ENCODE measurements at places on chromosomes 3 and 15.
A peak's percentile ranks its signal among the peaks of the same experiment; 100 is the strongest.

DNA sequence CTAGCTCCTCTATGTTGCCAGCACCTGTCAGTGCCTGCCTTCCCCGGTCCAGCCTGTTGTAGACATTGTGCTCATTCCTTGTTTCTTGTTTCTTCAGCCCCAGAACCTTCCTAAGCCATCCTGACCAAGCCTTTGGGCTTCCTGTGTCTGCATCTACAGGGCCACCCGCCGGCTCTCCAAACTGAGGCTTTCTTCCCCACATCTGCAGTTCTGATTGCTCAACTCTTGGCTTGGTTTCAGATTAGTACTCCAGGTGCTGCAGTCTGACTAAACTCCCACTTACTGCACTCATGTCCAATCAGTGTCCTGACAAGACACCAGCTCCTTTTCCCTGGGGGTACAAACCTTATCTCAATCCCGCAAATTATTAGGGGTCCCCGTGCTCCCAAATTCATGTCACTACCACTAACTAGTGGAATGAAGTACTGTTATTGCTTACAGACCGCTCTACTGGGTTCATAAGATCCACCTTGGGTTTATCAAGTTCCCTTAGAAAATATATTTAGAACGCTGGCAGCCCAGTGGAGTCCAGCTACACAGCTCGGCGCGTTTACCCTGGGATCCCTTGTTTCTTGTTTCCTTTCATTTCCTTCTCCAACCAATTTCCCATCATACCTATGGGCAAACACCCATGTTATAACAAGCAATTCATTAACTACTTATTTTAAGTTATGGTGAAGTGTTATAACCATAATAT lies 114.2 kb upstream of the TJP1 start:
- DNase-seq: no peak

- DNase-seq: no peak
Measured at GRCh38 chr15:76711351-76711827, 193.8 kb downstream of the SCAPER start.

GRCh38 chr15:38389924-38390542 lies 63.9 kb upstream of the FAM98B start:
- DNase-seq: peak; percentile 62

DNA sequence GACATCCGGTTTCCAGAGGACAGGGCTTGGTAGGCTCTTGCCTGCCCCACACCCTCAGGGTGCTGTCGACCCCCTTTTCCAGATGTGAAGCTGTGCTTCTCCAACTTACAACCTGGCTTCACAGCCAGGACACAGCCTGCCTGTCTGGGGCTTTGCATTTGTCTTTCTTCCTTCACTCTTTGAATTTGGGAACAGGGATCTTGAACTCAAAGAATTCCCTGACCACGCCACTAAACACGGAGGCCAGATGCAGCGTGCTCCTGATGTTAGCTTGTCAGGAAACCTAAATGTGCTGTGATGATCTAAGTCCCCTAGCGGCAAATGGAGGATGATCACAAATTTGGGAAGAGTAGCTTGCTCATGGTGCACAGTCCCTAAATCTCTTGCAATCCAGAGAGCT lies 244.8 kb upstream of the RGMA start:
- DNase-seq: no peak

DNA sequence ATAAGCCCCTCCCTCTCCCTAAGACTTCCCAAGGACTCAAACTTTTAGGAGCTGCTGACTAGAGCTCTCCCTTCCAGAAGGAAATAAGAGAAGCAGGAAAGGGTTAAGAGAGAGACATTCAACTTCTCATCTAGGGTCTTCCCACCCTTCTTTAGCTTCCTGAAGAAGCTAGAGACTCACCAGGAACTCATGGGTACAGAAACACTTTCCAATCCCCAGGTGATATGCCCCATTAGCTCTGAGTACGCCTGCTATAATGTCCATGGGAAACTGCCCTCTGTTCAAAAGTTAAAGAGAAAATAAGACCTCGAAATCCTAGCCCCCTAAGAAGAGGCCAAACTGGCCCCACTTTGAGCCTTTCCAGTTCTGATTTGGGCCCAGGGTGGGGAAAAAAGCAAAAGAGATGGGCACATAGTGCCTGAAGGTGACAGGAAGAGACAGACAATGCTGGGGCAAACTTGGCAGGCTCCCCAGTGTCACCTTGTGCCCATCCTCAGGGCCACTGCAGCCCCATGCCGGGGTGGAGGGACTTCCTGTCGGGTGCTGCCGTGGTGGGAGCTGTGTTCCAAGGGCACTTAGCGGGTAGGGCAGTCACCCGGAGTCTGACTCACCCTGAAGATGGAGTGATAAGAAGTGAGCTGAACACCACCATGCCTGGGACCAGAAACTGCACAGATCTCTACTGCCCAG lies 29.5 kb downstream of the CCDC12 start:
- peak; percentile 71 for DNase-seq

DNA sequence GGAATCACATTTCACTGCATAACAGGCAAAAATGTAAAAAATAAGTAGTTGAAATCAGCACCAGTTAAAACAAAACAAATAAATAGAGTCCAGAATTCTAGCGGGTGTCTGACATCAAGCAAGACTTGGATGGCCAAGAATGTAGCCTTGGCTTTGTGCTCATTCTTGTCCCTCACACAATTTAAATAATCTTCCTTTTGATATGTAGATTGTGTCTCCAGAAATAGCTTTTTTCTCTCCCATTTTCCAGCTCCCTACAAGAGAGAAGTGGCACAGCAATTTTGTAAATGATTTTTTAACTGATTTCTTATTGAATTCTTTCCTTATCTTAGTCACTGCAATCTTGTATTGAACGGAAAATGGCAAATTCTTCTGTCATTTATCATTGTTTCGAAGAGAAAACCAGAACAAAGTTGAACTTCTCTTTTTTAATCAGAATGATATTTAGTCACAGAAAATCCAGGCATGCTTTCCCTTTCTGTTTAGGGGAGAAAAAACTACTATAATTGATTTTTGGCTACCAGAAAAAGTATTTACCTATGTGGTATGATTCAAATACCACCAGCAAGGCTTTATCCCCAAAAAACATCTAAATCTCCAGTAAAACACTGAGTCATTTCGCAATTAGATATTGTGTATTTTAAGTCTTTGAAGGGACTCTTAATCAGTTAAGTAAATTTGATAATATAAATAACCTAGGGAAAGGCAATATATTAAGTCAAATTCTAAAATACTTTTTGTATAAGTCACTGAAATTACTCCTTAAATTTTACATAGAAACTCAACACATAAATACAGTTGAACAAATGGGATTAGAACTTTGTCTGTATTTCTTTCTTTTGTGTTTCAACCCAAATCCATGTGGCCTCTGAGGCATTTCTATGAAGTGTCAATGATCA lies 481.7 kb downstream of the GBE1 start:
- no peak for DNase-seq

DNA sequence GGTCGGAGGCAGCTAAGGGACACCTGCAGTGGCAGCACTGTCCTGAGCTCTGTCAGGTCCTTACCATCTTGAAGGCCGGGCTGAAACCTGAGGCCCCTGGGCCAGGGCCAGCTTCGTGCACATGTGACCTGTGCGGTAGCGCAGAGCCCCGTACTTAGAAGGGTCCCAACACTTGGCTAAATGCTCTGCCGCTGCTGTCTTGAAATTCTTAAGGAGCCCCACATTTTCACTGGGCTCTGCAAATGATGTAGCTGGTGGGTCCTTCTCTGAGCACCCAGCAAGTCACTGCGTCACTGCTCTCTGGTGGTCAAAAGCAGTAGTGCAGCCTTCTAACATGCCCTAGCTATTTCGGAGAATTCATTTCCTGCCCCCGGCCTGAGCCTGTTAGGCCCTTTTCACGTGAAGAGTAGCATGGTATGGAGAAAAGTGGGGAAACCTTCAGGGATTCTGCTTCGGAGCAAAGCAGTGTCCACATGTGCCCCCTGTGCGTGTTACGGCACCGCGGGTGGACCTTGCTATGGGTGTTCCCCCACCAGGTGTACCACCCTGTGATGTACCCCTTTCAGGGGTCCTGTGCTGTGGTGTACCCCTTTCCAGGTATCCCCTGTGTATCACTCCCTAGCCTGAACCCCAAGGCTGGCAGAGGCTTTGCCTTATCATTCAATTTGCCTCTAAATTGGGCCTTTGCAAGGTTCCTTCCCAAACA lies 79.7 kb downstream of the TMEM266 start:
- DNase-seq: peak; percentile 72

DNA sequence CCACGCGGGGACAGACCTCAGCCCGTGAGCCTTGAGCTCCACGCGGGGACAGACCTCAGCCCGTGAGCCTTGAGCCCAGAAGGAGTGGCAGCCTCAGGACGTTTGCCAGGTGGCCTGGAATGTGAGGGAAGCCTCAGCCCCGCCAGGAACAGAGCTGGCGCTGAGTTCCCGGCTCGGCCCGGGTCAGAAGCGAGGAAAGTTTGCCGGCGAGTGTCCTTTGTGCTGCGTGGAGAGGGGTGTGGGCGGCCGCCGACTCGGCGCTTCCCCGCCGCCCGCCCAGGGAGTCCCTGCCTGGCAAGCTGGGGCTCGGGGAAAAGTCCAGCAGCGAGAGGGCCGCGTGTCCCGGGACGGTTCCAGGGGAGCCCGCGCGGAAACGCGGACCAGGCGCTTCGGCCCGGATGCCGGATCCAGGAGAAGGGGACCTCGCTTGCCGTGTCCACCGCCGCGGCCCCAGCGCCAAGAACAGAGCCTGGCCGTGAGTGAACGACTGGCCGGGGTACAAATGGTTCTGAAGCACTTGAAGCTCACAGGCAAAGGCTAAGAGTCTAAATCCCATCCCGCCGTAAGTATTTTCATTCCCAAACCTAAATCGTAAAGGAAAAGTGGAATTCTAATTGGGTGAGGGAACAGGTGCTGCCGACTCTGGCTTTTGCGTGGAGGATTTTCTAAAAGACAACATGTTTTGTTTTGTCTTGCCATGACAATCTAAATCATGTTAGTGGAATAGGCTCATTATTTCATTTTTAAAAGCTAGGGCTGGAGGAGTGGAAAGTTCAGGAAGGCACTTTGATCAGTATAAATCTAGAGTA lies 1.7 kb downstream of the LRRN1 start:
- no peak for DNase-seq

DNA sequence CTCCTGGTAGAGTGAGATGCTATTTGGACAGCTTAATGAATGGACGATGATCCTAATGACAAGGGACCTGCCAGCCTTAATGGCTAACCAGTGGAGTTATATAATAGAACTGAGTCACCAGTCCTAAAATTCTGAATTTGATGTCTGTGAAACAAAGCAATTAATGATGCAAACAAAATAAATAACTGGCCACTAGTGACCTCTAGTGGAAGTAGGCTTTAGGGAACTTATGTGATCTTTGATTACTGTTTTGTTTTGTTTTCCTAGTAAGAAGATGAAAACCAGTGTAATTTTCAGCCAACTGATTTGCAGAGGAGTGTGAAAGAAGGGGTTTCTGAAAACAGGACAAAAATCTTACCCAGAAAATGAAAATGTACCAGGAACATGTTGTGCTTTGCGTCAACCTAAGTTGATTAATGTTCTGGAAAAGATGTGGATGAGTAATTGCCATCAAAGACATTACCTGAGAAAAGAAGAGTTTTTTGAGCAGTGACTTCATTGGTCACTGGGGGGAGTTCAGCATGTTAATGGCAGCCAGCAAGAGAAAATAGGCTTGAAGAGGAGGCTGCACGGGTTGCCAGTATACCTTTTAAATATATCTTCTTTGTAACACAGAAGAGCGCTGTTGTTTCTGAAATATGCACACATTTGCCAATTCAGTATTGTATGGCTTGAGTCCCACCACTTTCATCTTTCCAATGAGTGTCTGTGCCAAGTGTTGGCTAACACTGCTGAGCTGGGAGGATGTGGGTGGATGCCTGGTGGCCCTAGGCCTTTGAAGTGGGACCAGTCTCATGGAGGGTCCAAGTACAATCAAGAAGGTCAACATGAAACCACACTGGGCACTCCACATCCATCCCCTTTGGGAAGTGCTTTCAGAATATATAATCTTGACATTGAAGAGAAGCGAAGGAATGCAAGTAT lies 9.3 kb downstream of the VEPH1 start:
- no peak for DNase-seq

GRCh38 chr3:70919091-70919490 lies 606.7 kb upstream of the MDFIC2 start:
- no peak for DNase-seq

GRCh38 chr3:40780925-40781406 lies 256.2 kb downstream of the ZNF621 start:
- DNase-seq: no peak

Data from activated naive CD4-positive, alpha-beta T cell treated with Interleukin-2 at 50 U/mL for 16 hours (primary cell).